Stimulated activated CD8-positive, alpha-beta memory T cell treated with anti-CD3 and anti-CD28 coated beads, Interleukin-2, amount 100 ng/mL, for 1 hour (primary cell): ENCODE measurements at places on chromosomes 7 and 10.

- DNase-seq, result no peak
These were observed 57.0 kb downstream of the LRRN3 start for GRCh38 chr7:111147708-111148533.

DNA sequence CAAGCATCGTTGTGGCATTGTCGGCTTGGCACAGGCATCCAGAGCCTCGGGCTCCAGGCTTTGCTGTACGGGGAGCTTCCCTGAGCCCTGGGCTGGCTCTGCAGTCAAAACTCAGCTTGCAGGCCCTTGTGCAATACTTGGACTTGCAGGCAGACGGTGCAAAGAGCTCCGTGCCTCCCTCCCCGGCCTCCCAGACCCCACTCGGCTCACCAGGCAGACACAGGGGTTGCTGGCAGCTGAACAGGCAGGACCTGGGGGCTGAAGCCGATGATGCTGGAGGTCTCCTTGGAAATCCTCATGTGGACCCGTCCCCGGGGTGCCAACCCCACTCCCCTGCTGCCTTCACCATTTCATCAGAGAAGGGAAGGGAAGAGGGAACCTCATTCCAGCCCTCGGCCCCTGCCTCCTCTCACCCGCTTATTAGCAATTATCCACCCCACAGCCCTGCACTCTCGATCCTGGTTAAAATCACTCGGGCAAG, 59.6 kb upstream of the GNA12 start:
- no peak for DNase-seq

- DNase-seq, result no peak
These were observed 5.6 kb downstream of the AVL9 start for GRCh38 chr7:32500922-32501341.

GRCh38 chr7:13159467-13160184, 472.2 kb downstream of the ARL4A start:
- no peak for DNase-seq

DNA sequence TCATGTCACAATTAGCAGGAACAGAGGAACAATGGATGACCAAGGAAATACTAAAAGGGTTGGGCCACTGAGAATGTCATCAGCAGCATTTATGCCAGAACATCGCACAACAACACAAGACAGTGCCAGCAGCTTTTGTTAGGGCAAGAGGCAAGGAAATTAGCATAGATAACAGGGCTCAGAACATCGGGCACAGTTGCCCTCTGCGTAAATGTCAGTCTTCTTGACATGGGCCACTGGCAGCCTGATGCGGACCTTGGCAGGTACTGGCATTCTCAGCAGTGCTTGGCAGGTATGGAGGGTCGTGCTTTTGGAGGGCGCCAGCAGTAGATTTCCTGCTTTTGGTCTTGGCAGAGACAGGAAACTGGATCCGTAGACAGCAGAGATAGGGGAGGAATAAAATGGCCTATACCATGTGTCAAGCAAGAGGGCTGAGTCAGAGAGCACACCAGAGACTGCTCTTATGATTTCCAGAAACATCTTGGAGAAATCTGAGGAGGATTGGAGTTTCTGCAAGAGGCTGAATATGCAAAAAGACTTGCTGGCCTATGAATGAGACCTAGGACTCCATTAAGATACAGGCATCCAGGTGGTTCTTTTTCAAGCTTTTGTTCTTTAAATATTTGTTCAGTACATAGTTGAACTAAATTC, 371.5 kb upstream of the MTPN start:
- no peak for DNase-seq

GRCh38 chr7:108836256-108836655, 266.6 kb downstream of the DNAJB9 start:
- no peak for DNase-seq

- no peak for DNase-seq
These were observed 97.0 kb downstream of the HGF start for GRCh38 chr7:81672872-81673271.

DNA sequence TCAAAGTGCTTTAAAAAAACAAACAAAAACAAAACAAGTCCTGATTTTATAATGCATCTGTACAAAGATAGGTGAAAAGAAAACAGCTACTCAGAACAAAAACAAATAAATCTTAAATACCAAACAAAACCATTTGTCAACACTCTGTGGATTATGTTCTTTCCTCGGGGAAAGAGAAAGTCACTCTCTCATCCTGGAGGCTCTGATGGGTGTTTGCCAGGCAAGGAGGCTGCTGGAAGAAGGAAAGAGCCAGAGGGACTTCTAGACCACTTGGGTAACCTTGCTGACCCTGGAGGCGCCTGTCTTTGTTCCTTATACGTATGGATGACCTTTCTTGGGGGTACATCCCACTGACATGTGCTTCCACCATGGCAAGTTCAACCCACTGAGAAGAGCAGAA, 92.8 kb downstream of the ZRANB1 start:
- no peak for DNase-seq

DNA sequence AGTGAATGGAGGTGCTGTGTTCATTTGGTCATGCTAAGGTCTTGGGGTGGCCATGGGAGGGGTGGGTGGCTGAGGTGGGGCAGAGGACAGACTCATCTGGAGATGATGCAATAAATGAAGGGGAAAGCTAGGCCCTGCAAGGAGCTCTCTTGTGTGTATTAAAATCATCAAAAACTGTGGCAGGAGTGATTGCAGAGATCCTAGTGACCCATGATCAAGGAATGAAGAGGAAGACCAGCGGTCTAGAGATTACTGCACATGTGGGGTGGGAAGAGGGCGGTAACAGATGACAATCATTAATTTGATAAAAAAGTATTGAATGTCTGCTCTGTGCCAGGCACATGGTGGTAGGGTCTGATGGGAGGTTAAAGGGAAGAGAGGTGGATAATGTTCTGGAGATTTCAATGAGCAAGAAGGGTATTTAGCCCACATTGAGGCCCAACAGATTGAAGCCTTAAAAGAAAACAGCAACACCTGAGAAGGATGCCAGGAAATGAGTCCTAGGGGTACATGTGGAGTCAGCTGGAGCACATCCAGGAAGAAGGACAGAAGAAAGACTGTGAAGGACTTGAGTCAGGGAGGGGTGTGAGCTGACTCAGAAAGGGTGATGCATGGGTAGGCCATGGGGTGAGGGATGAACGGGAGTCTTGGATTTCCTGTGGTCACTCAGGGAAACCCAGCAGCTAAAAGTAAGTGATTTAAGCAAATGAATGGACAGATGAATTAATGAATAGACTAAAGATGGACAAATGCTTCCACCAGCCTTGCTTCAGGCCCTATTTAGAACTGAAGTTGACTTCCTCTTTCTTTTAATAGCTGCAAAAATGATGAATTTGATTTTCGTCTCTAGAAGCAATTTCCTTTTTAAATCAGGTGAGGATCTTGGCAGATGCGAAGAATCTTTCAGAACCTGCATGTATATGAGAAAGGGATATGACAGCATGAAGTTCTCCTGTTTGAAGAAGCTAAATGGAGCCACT, 83.1 kb upstream of the IGFBP3 start:
- DNase-seq, result no peak

- no peak for DNase-seq
These were observed 47.0 kb upstream of the TMEM140 start for GRCh38 chr7:135100856-135101255.

- DNase-seq, result no peak
These were observed 252.4 kb downstream of the USP6NL start for GRCh38 chr10:11358923-11359575.

DNA sequence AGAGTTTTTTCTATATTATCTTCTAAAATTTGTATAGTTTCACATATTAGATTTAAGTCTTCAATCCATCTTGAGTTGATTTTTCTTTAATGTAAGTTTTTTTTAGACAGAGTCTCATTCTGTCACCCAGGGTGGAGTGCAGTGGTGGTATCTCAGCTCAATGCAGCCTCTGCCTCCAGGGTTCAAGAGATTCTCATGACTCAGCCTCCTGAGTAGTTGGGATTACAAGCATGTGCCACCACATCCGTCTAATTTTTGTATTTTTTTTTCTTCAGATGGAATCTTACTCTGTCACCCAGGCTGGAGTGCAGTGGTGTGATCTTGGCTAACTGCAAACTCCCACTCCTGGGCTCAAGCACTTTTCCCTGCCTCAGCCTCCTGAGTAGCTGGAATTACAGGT, 143.4 kb upstream of the ZNF92 start:
- no peak for DNase-seq

- DNase-seq, result no peak
These were observed 3.8 kb downstream of the NEBL start for GRCh38 chr10:20893297-20893696.

- no peak for DNase-seq
These were observed 71.2 kb upstream of the AOAH start for GRCh38 chr7:36795451-36796021.

- no peak for DNase-seq
These were observed 266.2 kb downstream of the SLC25A13 start for GRCh38 chr7:96055717-96056116.

DNA sequence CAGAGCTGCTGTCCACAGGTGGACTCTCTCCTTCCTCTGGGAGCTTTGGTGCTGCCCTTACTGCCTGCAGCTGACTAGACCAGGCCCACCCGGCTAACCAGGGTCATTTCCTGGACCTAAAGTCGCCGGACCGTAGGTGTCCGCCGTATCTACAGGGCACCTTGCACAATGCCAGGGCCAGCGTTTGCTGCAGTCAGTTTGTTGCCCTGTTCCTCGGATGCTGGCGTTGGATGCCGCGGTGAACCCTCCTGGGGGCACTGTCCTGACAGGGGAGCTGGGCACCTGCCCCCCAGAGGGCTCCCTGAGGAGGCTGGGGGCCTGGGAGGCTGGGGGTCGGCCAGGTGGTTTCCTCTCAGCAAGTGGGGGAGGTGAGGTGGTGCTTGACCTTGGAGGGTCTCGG, 96.6 kb downstream of the UNCX start:
- no peak for DNase-seq
